ENCODE measurements at places on chromosomes 7 and 10.

DNA sequence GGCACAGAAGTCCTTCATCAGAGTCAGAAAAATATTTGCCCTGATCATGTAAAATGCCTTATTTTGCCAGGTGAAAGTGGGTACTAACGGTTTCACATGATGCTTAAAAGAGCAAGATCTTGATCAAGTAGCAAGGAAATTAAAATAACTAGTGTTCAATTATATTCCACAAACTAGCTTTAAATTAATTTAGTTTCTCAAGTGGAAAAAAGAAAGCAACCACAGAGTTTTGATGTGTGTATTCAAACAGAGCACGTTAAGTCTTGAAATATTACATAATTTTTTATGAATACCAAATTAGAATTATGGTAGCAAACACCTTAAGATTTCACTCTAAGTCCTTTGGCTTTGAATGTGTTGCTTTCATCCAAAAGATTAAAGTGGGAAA is 47.3 kb downstream of the PIP4K2A start:
- no peak for DNase-seq

GRCh38 chr10:88861036-88861435 is 9.4 kb upstream of the ANKRD22 start:
- DNase-seq, result no peak

- DNase-seq, result no peak
Observed at GRCh38 chr7:32147546-32148268, 77.5 kb upstream of the PDE1C start.

- DNase-seq, result no peak
Observed at GRCh38 chr7:29464753-29465152, 98.9 kb upstream of the PRR15 start.

DNA sequence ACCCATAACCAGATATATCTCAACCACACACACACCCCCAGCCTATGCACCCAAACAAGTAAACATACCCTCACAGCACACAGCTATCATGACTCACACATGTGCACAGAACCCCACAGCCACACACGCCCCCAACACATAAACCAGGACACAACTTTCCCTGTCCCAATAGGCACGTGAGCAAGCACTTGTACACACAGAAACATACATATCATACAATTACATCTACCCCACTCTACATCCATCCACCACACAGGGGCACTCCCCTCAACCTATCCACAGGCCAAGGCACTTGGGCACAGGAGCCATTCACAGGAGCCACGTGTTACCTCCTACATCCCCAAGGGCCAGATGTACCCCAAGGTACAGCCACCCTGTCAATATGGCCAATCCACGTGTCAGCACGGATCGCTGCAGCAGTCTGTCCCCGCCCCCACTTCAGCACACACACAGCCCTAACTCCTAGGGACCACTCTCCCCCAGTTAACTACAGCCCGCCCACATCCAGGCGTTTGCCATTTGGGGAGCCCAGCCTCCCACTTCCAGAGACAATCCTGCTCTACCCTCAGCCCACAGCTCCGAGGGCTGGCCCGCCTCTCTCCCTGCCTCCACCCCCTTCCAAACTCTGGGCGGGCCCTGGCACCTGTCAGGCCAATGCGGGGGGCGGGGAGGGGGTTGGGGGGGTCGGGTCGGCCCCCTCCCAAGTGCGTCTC is 163.5 kb downstream of the SH3PXD2A start:
- DNase-seq, result no peak

DNA sequence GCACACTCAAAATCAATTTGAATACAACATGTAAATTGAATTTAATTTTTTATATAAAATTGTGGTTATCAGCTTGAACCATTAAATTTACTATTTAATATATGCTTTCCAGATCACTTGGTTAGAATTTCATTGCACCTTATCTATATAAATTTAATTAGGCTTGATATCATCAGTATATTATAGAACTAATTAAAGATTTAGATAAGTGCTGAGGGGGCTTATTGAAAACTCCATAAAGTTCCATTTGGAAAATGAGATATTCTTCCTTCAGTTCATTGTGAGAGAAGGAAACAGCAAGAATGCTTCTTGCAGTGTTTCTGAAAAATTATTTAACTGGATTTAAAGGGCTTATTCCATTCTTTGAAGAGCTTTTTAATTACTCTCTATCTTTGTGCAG is 85.7 kb upstream of the LRGUK start:
- DNase-seq, result no peak

GRCh38 chr7:141220263-141220880 is 146.5 kb downstream of the TMEM178B start:
- peak; percentile 81 for DNase-seq

DNA sequence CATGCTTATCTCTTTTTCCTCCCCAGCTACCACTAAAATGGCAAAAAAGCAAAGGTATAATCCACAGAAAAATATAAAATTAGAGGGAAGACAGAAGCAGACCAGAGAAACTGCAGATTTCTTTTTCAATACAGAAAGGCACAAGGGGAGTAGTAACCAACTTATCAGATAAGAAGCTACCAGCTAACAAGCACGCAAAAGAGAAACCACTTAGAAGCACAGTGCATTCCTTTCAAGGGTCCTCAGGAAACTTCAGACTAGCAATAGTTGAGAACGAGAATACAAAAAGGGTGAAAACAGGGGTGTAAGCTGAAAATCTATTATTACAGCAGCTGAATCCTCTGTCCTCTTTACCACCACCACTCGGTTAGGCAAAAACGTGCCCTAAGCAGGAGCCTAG is 9.9 kb upstream of the OR2A5 start:
- DNase-seq, result no peak

GRCh38 chr7:107690611-107691010 is 30.0 kb downstream of the SLC26A4 start:
- no peak for DNase-seq

- no peak for DNase-seq
Observed at GRCh38 chr7:134885967-134886352, 100.3 kb upstream of the AGBL3 start.

DNA sequence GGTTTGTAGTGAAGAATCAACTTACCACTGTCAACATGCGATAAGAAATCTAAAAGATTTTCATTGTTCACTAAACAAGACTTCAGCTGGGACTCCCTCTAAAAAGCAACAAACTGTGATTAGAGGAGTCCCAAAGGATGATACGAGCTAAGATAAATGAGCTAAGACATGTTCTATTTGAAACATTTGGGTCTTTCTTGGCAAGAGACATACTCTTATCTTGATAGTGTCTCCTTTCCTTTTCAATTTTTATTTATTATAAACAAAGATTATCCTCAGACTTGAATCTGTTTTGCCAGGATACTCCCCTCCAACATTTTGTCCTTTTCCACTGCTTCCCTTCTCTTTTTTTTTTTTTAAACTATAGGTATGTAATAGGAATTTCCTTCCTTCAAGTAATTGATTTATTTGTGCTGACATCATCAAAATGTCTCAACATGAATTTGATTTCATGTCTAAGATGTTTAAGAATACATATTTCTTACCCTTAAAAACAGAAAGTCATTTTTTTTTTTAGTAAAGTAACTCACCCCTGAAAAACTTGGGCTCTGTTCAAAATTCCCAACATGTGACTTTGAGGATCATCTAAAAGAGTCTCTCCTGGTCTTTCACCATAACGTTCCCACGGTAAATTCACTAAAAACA is 158.4 kb upstream of the NRP1 start:
- DNase-seq, result no peak

GRCh38 chr10:127872871-127873600 is 19.7 kb downstream of the CLRN3 start:
- no peak for DNase-seq

GRCh38 chr10:60406182-60406581 is 16.5 kb upstream of the ANK3 start:
- DNase-seq, result no peak

DNA sequence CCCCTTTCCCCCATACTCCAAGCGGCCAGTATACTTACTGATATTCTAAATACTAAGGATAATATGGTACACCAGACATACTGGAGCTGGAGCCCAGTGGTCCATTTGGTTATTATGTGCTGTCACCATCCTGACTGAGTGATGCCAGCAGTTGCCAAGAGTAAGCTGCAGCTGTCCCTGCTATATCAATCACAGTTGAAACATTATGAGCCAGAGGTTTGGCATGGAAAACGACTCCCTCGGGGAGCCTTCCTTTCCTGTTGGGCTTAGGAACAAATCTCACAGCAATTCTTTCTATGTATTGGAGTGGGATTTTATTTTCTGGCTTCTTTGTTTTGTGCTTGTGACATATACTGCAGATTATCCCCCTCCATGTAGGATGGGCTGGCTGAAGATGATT is 32.6 kb downstream of the STRIP2 start:
- DNase-seq, result no peak

- no peak for DNase-seq
Observed at GRCh38 chr10:14879928-14880193, 1.2 kb downstream of the SUV39H2 start.

GRCh38 chr10:29630205-29631048 is 4.3 kb downstream of the SVIL start:
- DNase-seq, result no peak

GRCh38 chr10:101485681-101486554 is 102.1 kb downstream of the POLL start:
- peak; percentile 29 for DNase-seq

- DNase-seq, result no peak
Observed at GRCh38 chr10:101841826-101842225, 1.8 kb downstream of the KCNIP2 start.

DNA sequence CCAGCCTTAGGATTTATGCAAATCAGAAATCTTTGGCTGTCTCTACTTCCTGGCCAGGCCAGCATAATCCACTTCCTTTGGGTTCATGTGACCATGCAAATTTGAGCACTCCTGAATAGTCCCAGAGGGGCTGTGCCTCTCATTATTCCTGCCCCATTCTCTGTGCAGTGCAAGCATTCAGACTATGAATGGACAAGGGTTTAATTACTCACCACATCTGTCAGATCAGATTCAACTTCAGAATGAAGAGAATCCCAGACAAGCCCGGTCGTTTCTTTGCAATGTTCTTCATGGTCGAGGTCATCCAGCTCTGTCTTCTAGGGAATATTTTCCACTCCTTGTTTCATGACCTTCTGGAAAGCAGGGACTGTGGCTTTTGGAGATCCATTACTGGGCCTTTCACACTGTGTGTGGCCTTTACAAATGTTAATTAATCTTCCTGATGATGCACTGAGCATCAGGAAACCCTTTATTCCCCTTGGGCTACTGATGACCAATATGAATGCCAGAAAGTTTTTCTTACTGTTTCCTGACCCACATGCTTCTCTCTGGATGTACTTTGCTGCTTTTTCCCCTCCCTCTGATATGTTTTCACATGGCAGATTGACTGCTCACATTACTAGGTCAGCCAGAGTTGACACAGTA is 217.6 kb upstream of the TCF7L2 start:
- no peak for DNase-seq

DNA sequence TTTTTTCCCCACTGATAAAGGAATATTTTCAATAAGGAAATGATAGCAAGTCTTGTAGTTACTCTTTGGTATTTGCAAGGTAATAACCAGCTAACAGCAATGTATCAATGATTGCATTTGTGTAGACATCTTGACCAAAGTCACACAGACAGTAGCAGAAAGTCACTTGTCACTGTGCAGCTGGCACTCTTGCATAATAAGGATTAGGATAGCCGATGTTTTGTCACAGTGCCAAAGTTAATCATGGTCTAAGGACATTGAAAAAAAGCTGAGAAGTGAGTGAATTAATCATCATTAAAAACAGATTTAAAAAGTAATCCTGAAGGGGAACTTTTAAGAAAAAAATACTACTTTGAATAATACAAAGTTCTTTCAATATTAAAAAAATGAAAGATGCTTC is 834.3 kb upstream of the C7orf33 start:
- DNase-seq, result no peak

DNA sequence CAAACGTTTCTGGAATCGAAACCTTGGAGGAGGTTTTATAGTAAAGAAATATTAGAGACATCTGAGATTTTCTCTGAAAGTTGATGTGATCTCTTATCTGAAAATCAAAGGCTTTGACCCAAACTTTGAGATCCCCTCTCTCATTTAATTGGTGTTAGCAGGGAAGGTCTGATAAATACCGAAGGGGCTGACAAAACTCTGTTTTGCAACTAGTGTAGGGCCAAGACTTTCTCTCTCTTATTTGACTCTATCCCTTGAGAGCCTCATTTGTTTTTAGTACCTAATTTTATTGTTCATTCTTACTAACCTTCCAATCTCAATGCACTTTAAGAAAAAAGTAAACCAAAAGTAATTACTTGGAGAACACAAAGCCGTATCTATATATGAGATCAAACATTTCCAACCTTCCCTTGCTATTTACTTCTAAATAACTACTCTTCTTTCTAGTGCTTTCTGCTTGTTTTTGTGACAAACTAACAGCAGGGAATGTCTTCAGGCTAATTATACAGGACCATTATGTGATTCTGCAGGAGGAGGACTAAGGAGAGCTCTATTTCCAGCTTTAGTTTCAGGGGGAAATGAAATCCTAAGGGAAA is 33.4 kb upstream of the NPVF start:
- DNase-seq, result no peak

Measured in NCI-H1417 (cell line).